ENCODE measurements at places on chromosomes 1 and 21.

GRCh38 chr1:52096216-52096615 is 40.1 kb downstream of the BTF3L4 start:
- no peak for DNase-seq

DNA sequence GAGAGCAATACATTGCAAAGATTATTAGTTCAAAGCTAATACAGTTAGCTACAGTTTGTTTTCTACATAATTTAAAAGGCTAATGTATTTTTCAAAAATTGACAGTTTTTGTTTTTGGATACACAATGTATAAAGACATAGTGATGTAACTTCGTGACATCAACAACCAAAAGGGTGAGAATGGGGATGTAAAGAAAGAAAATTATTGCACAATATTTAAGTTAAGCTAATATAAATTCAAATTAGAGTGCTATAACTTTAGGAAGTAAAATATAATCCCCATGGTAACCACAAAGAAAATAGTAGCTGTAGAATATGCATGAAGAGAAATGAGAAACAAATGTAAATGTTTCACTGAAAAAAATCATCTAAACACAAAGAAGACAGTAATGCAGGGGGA is 334.4 kb upstream of the DEPDC1 start:
- DNase-seq = no peak

GRCh38 chr1:158149577-158150269 is 31.0 kb upstream of the CD1D start:
- DNase-seq = peak; percentile 33

DNA sequence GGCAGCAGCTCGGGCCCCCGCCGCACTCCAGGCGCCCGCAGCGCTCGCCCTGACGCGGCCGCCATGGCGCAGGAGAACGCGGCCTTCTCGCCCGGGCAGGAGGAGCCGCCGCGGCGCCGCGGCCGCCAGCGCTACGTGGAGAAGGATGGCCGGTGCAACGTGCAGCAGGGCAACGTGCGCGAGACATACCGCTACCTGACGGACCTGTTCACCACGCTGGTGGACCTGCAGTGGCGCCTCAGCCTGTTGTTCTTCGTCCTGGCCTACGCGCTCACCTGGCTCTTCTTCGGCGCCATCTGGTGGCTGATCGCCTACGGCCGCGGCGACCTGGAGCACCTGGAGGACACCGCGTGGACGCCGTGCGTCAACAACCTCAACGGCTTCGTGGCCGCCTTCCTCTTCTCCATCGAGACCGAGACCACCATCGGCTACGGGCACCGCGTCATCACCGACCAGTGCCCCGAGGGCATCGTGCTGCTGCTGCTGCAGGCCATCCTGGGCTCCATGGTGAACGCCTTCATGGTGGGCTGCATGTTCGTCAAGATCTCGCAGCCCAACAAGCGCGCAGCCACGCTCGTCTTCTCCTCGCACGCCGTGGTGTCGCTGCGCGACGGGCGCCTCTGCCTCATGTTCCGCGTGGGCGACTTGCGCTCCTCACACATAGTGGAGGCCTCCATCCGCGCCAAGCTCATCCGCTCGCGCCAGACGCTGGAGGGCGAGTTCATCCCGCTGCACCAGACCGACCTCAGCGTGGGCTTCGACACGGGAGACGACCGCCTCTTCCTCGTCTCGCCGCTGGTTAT is 2.8 kb downstream of the KCNJ9 start:
- peak; percentile 26 for DNase-seq

GRCh38 chr1:169318536-169319244 is 48.9 kb downstream of the NME7 start:
- DNase-seq = no peak

- no peak for DNase-seq
Observed at GRCh38 chr1:222829868-222830267, 15.0 kb downstream of the DISP1 start.

- DNase-seq = no peak
Observed at GRCh38 chr1:208577381-208577905, 333.3 kb upstream of the PLXNA2 start.

DNA sequence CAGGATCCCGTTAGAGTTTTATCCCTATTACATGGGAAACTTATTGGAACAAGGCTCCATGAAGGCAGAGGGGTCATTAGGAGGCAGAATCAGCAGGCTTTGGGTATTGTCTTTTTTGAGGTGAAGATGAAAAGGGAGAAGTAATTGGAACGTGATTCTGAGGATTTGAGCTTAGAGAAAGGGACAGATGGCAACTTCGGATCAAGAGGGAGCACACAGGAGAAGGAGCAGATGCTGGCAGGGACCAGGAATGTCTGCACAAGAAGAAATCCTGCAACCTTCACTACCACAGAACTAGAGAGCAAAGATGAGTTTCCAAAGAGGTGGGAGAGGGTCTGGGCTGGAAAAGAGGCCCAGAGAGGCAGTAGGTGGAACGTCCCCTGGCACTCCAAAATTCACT is 202.8 kb downstream of the RRAGC start:
- no peak for DNase-seq

GRCh38 chr1:31416101-31416736 is 3.2 kb downstream of the SERINC2 start:
- no peak for DNase-seq

DNA sequence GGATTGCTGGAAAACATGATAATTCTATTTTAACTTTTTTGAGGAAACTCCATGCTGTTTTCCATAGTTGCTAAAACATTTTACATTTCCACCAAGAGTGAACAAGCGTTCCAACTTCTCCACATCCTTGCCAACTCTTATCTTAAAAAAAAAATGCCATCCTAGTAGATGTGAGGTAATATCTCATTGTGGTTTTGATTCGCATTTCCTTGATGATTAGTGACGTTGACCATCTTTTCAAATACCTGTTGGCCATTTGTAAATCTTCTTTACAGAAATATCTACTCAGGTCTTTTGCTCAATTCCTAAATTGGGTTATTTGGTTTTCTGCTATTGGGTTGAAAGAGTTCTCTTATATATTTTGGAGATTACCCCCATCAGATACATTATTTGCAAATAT is 77.4 kb upstream of the CLDN14 start:
- no peak for DNase-seq

DNA sequence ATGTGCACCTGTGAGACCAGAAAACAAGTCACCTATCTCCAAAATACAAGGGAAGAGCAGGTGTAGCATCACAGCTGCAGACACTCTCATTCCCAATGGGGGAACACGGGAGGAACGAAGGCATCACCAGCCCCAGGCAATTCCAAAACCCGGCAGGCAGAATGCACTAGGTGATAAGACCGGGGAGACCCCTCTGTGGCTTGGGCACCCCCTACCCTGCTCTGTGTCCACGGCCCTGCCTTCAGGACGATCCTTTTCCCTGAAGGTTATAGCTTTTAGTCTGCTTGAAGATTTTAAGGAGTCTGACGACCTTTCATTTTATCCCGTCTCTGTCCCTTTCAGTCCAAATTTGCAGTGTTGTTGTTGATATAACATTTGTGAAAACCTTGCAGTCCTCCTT is 19.2 kb downstream of the TRPM2 start:
- DNase-seq = no peak

DNA sequence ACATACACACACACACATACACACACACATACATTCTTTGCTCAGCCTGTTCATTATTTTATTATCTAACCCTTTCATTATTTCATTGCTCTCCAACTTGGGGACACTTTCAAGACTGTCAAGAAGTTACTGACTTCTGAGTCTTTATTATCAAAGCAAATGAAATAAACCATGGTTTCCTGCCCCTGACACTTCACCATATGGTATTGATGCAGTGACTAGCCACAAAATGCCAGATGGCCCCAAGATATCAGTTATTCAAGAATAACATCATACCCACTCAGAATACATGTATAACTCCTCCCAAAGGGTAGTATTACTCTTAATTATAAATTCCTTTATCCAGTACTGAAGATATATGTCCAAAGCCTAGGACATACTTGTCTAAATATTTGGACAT is 197.3 kb downstream of the MRPL39 start:
- DNase-seq = no peak

- DNase-seq = no peak
Observed at GRCh38 chr1:168531615-168532345, 12.0 kb downstream of the XCL2 start.

DNA sequence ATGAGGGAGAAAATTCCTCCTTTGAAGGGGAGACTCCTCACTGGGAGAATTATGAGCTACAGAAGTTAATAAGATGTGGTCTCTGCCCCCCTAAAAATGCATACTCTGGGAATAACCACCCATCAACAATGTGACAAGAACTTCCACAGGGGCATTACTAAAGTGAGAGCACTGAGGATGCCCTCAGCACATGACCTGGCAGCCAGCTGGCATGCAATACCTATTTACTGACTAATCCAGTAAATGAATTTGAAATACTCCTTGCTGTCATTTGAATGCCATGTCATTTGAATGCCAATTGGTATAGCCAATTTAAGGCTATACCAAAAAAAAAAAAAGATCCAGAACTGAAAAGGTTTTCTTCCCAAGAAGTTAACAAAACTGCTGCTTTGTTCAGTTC is 30.8 kb downstream of the PLPP3 start:
- DNase-seq = no peak

- DNase-seq = no peak
Observed at GRCh38 chr1:100736324-100736723, 16.8 kb downstream of the VCAM1 start.

DNA sequence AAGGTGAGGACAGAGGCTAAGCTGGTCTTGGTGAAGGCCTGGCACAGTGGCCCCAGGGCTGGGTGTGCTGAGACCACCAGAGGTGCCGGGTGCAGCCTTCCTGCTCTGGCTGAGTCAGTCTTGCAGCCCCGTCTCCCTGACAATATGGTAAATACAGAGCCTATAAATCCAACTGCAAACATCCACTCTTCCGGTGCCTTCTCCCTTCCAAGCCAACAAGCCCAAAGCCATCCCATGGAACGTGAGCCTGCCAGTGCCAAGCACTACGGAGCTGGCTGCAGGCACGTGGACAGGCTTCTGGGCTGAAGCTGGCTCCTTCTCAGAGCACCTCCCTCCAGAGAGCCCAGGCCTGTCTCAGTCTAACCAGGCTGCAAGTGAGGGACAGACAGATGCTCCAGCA is 70.0 kb downstream of the TRABD2B start:
- DNase-seq = no peak

DNA sequence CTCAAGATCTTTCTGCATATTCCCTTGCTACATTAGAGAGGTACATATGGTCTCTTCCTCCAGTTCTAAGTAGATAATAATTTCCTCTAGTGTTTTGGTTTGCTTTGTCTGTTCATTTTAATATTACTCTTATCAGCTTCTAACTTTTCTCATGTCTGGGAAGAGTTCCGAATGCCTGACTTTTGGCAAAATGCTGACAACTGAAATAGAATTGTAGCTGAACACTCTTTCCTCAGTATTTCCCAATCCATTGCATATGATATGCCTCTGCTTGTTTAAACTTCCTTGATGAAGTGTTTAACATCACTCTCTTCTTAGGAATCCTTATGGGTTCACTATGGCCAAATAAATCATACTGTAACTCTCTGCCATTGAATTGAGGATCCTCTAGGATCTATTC is 1510.1 kb downstream of the MRPL39 start:
- no peak for DNase-seq

DNA sequence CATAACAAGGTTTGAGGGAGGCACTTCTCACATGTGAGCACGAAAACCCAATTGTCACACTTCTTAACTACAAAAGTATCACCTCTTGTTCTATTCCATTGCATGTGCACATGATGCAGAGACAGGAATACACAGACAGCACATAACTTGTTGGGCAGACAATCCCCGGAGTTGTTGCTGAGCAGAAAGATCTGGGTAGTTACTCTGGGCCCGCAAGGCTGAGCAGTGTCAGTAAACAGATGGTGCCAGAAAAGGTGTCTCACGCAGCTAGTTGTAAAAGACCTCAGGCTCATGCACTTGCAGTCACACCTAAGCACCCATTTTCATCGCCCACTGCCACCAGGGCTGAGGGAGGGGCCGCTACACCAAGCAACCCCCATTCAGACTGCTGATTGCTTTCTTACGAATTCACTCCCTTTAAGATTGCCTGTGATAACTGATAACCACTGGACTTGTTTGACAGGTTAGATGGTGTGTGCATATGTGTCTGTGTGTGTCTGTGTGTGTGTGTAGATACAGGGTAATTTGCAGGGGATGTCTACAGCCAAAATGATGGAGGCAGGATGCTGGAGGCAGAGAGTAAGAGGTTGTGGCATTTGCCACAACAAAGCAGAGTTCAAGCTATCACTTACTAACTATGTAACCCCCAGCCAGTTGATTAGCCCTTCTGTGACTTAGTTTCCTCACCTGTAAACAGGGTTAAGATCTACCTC is 4.2 kb downstream of the LGR6 start:
- no peak for DNase-seq

- no peak for DNase-seq
Observed at GRCh38 chr1:185474440-185475149, 157.6 kb upstream of the IVNS1ABP start.

DNA sequence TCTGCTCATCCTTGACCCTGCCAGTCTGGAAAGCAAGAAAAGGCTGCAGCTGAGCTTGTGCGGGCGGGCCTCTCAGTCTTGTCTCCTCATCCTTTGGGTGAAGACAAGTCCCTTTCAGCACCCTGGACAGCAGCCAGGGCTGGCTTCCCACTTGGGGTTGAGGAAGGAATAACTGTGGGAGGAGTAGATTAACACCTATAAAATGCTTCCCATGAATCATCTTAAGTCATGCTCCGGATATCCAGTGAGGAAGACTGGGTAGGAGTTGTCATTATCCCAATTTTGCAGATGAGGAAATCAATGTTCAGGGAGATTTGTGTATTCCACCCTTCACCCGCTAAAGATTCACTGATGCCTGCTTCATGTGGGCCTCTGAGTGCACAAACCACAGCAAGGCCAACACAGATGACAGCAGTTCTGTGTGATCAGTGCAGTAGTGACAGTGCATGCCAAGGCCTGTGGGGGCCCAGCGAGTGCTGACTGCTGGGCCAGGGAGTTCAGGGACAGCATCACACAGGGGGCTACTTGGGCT is 20.1 kb upstream of the COL16A1 start:
- no peak for DNase-seq

DNA sequence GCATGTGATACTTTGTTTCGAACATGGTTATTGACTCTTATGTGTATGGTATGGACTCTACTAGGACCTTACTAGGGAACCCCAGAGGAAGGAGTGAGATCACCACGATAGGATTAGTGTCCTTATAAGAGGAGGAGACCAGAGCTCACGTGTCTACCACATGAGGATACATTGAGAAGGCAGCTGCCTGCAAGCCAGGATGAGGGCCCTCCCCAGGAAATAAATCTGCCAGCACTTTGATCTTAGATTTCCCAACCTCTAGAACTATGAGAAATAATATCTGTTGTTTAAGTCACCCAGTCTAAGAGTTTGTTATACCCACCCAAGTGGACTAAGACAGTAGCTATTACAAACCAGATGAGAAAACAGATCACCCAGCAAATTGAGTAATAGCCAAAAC is 559.3 kb upstream of the USP24 start:
- DNase-seq = no peak

GRCh38 chr1:67677408-67677807 is 7.6 kb upstream of the GADD45A start:
- no peak for DNase-seq

- DNase-seq = no peak
Observed at GRCh38 chr1:46039571-46040052, 92.8 kb downstream of the PIK3R3 start.

- no peak for DNase-seq
Observed at GRCh38 chr1:51945591-51945990, 44.9 kb downstream of the RAB3B start.
